Right lobe of liver (tissue), 6 donors: ENCODE measurements at places on chromosomes 12 and 14.

- DNase-seq = no peak
Measured at GRCh38 chr14:68676511-68676943, 116.3 kb downstream of the ZFP36L1 start.

GRCh38 chr12:76957301-76957700 lies 78.5 kb upstream of the CSRP2 start:
- no peak for DNase-seq

DNA sequence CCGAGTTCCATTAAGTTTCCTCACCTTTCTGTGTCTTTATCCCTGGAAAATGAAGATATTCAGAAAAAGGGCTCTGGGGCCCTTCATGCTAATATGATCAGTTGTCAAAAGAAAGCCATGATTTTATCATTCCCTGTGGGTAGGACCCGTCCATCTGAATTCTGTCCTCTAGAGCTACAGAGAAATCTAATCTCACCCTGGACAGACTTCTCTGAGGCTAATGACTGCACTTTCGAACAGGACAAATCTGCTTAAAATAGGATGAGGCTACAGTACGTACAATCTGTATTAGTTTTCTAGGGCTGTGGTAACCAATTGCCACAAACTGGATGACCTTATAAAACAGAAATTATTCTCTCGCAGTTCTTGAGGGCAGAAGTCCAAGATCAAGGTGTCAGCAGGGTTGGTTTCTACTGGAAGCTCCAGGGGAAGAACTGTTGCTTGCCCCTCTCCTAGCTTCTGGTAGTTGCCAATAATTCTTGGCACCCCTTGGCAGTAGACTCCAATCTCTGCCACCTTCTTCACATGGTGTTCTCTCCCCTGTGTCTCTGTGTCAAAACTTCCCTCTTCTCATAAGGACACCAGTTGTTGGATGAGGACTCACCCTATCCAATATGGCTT lies 1.3 kb downstream of the AK7 start:
- DNase-seq = no peak

GRCh38 chr12:115384391-115384790 lies 700.4 kb upstream of the TBX3 start:
- no peak for DNase-seq

- DNase-seq = no peak
Measured at GRCh38 chr12:59708064-59708463, 112.2 kb downstream of the SLC16A7 start.

GRCh38 chr12:95605087-95605486 lies 53.8 kb upstream of the USP44 start:
- DNase-seq = no peak

DNA sequence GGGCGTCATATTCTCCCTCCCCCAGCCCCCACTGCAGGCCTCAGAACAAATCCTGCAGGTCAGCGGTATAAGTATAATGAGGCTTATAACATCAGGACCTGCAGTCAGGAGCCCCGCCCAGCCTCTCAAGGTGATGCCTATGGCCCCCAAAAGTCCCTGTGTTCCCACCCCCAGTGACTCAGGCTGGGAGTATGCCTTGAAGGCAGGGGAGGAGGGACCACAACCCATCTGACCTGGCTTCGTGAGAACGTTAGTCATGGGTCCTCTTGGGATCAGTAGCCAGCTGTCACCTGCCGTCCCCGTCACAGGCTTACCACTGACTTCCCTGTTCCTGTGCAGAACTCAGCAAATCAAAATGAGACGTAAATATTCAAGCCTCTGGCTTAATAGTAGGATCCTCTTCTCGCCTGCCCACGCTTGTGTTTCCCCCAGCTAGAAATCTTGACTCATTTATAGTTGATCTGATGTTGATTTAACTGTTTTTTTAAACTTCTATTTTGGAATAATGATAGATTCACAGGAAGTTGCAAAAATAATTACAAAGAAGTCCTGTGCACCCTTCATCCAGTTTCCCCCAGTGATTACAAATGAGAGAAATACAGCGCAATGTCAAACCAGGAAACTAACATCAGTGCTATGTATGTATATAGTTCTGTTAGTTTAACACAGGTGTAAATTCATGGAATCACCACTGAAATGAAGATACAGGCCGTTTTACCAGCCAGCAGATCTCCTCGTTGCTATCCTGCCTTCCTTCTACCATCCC lies 107.5 kb downstream of the ADGRD1 start:
- no peak for DNase-seq

GRCh38 chr12:93892423-93893268 lies 215.5 kb downstream of the CRADD start:
- DNase-seq = no peak

DNA sequence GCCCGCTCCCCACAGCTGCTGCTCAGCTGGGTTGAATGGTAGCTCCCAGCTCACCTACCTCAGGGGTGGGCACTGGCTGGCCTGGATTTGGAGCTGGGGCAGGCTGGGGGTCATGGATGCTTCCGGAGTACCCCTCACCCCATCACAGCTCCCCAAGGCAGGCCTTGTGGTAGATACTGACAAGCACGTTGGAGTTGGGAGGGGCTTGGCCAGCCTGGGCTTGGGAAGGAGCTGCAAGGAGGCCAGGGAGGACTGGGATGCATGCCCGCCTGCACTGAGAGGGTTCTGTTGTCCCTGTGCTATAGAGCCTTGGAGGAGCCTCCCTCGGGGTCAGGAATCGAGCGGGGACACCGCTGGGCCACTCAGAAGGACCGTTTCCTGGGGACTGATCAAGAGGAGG lies 14.2 kb downstream of the TMEM63C start:
- no peak for DNase-seq

- peak; percentile 35 for DNase-seq
Measured at GRCh38 chr14:23550812-23551265, 726 bp downstream of the ZFHX2 start.

DNA sequence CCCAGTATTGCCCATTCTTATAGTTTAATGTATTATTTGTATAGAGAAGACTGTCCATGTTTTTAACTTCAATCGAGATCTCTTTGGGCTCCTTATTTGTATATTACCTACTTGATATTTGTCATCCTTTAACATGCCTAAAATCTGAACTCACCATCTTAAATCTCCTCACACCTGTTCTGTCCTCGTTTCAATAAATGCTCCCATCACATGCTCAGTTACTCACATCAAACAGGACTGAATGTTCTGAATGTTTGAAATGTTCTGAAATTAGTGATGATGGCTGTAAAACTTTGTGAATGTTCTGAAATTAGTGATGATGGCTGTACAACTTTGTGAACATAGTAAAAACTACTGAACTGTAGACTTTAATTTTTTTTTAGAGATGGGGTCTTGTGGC lies 34.5 kb downstream of the COCH start:
- DNase-seq = no peak

- no peak for DNase-seq
Measured at GRCh38 chr12:67854351-67854750, 134.9 kb upstream of the IFNG-AS1 start.

GRCh38 chr12:94079566-94080340 lies 68.6 kb upstream of the PLXNC1 start:
- DNase-seq = no peak

- no peak for DNase-seq
Measured at GRCh38 chr14:20734430-20734806, 11.3 kb upstream of the EDDM3A start.

DNA sequence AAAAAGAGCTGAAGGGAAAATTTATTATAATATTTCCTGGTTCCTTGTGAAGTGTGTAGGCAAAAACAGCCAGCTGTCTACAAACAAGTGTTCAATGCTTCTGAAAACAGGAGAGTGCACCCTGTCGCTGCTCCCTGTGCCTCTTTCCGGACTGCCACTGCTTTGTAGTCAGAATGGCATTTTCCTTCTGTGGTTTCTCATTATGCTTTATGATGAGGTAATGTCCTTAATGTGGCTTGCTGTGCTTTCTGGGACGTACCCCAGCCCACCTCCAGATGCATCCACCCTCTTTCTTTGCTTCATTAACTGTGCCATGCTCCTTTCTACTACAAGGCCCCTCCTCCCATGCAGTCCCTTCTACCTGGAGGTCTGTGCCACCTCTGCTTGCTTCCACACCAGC lies 148.1 kb downstream of the SYT1 start:
- DNase-seq = no peak

- no peak for DNase-seq
Measured at GRCh38 chr12:130066742-130067141, 95.5 kb upstream of the FZD10 start.

GRCh38 chr14:99875421-99875820 lies 82.2 kb downstream of the EML1 start:
- DNase-seq = no peak

DNA sequence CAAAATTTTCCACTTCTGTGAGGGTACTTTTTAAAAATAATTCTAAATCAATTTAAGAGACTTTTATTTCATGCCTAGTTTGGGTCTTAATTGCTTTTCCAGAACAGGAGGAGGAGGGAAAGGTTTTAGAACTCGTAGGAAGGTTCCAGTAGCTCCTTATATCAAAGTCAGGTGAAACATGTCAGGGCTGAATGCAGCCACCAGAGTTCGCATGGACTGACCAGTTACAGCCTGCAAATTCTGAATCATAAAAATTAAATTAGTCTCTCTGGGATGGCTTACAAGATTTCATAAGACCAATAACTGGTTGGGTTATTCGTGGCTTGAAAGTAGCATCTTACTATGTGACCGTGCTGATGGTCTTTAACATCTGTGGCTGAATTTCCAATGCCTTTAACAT lies 397 bp downstream of the BDKRB1 start:
- no peak for DNase-seq

GRCh38 chr14:55512421-55512820 lies 67.6 kb upstream of the KTN1 start:
- DNase-seq = no peak

DNA sequence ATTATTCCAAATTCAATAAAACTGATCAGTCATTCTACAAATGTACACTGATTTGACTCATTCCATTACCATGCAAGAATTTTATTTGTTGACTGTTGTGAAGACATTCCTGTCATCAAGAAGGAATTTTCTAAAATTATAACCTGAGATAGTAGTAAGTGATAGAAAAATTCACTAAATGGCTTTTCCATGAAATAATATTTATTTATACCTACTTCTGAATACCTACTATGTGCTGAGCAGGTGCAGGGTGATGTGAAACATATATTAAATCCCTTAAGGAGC lies 841.7 kb downstream of the NRXN3 start:
- no peak for DNase-seq

- no peak for DNase-seq
Measured at GRCh38 chr12:98741196-98741555, 96.1 kb downstream of the APAF1 start.

- DNase-seq = no peak
Measured at GRCh38 chr14:90451443-90451842, 54.6 kb downstream of the CALM1 start.

DNA sequence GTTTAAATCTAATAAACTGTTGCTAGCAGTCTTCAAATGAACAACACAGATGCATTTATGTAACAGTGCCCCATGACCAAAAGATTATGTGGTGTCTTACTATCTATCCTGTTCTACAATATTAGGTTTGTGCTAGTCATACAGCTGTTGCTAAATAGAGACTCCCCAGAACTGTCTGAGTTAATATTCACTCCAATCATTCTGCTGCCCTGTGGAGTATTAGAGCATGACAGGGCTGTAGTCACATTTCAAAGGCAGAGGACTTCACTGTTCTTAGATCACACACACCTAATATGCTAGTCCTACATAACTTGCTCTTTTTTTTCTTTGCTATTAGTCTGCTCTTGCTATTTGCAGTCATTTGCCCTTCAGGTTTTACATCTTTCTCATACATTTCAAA lies 157.6 kb upstream of the MDGA2 start:
- DNase-seq = no peak
